ENCODE measurements at places on chromosomes 2 and 18. TPM values are rescaled to one million over a fixed set of nuclear protein-coding genes. Genes with fewer than 3 reads are reported as not detected.
A peak's percentile ranks its signal among the peaks of the same experiment; 100 is the strongest.

Gene CFAP65
- total RNA-seq = not detected

Gene MCFD2
- total RNA-seq = 121 TPM

Gene ITGB6
- 7.5 TPM for total RNA-seq

Gene AMER3
- total RNA-seq = not detected

Gene CENPA
- not detected for total RNA-seq

Gene POLR1B
- total RNA-seq = 17.0 TPM

Gene VIT
- total RNA-seq = 8.5 TPM

Gene C2orf92
- total RNA-seq = 1.9 TPM

Gene STPG4
- total RNA-seq = not detected

DNA sequence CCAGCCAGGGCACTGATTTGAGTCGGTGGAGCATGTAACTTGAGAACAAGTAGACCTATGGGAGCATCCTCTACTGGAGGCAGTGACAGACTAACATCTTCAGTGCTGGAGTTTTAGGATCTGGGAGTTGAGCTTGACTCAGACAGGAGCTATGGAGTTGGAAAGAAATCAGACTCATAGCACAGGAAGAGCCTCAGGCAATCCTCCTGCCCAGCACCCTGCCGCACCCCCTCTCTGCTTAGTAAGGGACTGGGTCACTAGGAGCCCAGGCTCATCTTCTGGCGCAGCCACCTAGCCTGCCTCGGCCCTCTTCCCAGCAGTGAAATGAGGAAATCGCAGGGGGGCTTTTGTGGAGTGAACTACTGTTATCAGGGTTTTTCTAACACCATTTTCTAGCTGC is 3.6 kb downstream of the ARID5A start:
- peak; percentile 30 for DNase-seq

DNA sequence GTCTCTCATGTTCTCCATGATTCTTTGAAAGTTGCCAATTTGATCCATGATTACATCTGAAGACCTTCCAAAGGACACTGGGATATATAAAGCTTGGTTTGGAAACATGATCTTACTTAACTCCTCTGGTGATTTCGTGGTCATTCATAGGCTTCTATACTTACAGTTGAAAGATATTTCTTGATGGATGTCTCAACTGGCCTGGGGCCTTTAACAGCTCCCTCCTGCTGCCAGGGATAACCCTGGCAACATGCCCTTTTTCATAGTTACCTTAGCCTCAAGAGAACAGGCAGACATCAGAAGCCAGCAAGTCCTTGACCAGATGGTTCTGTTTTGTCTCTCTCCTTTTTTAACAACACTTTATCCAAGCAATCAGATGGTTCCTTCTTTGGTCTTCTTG is 23.5 kb upstream of the MFF start:
- DNase-seq = no peak

GRCh38 chr2:8529706-8530277 is 152.1 kb upstream of the ID2 start:
- DNase-seq = no peak

DNA sequence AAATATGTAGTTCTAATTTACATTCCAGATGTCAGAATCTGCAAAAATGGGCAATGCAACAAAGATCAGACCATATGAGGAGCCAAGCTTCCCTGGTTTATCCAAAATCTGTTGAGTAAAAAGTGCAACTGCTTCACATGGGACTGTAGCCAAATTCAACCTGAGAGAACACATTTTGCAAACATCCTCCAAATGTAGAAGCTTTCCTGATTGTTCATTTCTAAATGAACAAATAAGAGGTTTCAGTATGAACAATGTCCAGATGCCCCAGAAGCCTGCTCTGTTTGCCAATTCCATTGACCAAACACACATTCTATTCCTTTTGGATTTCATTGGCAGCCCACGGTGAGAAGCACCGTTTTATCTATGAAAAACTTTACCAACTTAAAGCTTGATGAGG is 117.9 kb upstream of the OSR1 start:
- no peak for DNase-seq

- DNase-seq = no peak
Measured at GRCh38 chr2:147860009-147860408, 15.2 kb downstream of the ACVR2A start.

- DNase-seq = no peak
Measured at GRCh38 chr2:228107846-228108245, 73.6 kb downstream of the SPHKAP start.

DNA sequence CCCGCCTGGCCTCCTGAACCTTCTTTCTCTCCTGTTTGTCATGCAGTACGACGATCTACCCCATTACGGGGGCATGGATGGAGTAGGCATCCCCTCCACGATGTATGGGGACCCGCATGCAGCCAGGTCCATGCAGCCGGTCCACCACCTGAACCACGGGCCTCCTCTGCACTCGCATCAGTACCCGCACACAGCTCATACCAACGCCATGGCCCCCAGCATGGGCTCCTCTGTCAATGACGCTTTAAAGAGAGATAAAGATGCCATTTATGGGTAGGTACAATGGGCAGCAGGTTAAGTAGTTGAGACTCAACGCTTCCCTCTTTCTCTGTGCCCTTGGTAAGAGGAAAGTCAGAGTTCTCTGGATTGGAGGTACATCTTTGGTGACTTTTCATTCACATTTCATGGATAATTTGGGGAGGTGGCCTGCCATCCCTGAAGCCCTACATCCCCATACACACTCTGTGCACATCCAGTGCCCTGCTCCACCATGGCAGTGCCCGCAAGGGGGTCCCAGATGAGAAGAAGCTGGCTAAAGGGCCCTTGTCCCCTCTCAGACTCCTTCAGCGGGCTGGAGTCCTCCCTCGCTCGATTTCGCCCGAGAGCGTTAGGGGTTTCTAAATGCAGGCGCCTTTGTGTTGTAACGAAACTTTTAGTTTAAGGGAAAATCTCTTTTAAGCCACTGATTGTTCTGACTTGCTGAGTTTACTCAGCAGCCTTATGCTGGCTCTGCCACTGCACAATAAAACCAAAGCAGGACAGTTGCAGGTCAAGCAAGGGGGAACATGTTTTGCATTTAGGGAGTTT is 3.0 kb downstream of the MEIS1 start:
- DNase-seq = no peak

- DNase-seq = no peak
Measured at GRCh38 chr2:117071556-117072102, 742.9 kb upstream of the DDX18 start.

GRCh38 chr2:172105471-172106107 is 2.9 kb upstream of the DLX2 start:
- no peak for DNase-seq

DNA sequence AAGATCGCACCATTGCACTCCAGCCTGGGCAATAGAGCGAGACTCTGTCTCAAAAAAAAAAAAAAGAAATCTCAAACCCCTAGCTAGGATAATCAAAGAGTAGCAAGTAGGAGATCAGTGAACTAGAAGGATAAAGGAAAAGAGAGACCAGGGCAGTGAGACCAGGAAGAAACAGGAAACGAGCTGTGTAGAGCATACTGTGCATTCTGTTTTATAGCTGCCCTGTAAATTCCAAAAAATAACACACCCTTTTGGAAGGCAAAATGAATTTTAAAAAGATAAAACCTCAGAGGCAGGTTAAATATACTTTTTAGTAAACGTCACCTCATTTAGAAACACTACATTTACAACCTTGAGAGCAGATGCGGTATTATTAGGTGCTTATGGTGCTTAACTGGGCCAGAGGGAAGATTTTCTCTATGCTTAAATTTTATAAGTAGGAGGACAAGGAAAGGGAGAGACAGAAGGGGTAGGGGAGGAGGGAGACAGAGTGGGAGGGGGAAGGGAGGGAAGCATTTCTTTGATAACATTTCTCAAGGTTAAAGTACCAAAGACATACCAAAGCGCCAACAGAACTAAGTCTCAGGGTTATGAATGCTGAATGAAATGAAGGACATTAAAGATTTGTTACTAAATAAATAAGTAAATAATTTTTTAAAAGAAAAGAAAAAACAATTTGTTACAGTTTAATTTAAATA is 30.1 kb downstream of the FEZ2 start:
- DNase-seq = no peak
